ENCODE measurements at places on chromosomes 2 and 18. TPM values are rescaled to one million over a fixed set of nuclear protein-coding genes. Genes with fewer than 3 reads are reported as not detected.

DNA sequence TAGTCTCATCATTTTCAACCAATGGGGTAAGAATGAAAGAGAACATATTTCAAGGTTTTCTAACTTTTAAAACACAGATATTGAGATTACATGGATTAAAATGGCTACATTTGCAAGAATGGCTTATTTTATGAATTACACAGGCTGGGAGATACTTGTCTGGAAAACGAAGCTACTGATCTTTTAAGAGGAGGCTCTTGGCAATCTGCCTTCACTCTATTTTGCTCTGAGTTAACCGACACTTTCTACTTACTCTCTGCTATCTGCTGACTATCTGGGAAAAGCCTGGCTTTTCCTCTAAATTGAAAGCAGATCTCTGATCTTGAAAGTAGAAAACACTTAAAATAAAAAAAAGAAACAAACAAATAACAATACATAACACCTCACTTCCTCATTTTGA lies 325.4 kb upstream of the LINC00305 start:
- DNase-seq = peak; percentile 58

DNA sequence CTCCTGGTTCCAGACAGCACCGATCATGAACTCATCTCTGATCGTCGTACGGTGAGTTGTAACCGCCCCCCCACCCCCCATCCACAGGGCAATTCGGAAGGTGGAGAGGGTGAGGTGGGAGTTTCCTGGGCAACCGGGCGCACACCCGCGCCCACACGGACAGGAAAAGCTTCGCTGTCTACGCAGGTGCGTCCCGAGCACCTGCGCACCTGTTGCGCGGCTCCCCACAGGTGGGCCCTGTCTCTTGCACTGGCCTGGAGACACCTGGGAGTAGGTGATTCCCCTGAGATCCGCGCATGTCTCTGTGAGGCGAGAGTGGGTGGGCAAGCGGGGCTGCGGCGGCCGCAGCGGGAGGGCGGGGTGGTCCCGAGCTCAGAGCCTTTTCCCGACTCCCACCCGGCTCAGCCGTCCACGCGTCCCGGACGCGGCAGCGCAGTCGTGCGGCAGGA lies 459 bp upstream of the ATP6V1C2 start:
- no peak for DNase-seq

DNA sequence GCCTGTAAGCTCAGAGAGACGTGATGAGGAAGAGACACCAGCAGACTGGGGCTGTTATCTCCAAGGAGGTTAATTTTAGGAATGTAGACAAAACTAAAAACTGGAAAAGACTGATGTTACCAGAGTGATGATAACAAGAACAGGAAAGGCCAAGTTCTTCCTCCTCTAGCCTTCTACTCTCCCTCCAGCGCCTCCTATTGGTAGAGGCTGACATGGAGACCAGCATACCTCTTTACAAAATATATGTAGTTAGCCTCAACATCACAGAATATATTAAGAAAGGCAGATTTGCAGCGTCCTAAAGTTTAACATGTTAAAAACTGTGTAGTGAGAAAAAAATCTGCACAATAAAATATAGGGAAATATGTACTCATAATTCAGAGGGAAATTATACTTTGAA lies 66.0 kb downstream of the TCF4 start:
- DNase-seq = no peak

Gene MAB21L4
- not detected for total RNA-seq

GRCh38 chr2:181657379-181657778 lies 474 bp upstream of the CERKL start:
- no peak for DNase-seq

DNA sequence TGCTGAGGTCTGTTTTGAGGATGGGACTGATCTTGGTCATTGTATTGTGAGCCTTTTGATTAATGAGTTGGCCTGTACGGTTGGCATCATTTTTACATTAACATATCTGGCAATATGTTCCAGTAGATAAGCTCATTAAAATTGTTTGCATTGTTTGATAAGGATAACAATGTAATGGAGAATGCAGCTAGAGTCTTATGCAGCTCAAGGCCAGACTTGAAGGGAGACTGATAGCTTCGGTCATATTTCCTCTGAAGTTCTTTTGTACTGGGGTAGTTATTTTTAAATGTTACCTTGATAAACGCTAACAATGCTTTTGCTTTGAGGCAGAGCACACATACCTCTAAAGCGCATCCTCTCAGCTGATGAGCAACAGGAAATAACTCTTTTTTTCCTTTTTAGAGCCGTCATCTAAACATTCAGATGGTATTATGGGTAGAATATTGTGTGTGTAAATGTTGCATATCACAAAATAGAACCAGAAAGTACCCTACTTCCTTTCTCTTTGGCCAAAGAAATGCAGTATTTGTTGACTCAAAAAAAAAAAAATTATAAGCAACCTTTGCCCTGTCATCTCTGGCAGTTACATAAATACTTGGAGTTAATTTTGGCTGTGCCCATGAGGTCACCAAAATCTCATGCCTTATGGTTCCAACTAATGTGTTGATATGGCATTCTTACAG lies 1.3 kb downstream of the MAPRE2 start:
- DNase-seq = no peak

- no peak for DNase-seq
These were observed 6.7 kb downstream of the WDR43 start for GRCh38 chr2:28901202-28901601.

- no peak for DNase-seq
These were observed 154.6 kb downstream of the OSR1 start for GRCh38 chr2:19203866-19204265.

DNA sequence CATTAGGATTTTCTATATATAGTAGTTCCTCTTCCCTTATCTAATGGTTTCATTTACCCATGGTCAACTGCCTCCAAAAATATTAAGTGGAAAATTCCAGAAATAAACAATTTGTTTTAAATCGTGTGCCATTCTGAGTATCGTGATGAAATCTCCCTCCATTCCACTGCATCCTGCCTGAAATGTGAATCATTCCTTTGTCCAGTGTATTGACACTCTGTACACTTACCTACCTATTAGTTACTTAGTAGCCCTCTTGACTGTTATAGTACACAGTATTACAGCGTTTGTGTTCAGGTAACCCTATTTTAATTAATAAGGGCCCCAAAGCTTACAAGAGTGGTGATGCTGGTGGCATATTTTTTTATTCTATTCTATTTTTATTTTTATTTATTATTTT lies 26.2 kb downstream of the TAF4B start:
- DNase-seq = no peak

GRCh38 chr2:101751875-101752619 lies 54.5 kb downstream of the MAP4K4 start:
- DNase-seq = no peak

DNA sequence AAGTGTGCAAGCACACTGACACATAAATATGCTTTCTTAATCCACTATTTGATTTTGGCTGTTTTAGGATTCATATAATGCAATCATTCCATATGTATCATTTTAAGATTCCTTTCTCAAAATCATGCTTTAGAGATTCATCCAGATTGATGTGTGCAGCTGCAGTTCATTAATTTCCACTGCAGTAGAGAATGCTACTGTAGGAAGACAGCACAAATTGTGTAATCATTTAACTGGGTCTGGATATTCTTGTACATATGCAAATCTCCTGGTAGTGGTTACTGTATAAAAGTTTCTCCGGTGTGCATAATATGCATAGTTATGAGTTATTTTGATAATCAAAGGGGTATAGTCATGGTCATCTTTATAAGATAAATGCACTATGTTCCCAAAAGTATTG lies 502.5 kb upstream of the ACVR2A start:
- no peak for DNase-seq

DNA sequence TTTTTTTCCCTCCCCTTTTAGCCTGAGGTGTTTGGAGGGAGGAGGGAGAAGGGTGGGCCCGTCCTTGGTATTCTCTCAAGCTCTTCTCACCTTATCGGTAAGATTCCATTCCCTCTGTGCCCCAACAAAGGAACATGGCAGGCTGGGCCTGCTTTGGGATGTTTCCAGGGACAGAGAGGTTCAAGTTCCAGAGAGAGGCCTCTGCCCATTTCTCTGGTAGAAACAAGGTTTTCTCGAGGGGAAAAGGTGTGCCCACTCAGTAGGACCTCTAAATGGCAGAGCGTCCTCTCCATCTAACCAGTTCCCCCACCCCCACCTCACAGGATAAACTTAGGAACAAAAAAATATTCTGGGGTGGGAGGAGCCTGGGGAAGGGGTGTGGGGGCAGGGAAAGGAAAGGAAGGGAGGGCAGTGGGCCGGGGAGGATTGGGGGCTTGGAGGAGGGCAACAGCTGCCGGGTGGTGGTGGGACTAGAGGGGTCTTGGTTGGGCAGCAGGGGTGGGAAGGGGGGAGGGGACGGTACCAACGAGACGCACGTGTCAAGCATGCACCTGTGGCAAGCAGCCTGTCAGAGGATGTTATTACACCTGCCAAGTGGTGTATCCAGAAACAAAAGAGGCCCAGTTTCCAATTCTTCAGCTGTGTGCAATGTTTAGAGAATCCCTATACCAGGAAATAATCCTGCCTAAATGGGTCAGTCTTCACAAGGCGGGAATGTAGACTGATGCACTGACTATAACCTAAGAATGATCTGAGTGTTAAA lies 2.1 kb downstream of the PCBP1 start:
- no peak for DNase-seq

GRCh38 chr18:70288171-70288850 lies 534 bp upstream of the SOCS6 start:
- DNase-seq = no peak
